ENCODE measurements at places on chromosomes 5 and 9.
A peak's percentile ranks its signal among the peaks of the same experiment; 100 is the strongest.

DNA sequence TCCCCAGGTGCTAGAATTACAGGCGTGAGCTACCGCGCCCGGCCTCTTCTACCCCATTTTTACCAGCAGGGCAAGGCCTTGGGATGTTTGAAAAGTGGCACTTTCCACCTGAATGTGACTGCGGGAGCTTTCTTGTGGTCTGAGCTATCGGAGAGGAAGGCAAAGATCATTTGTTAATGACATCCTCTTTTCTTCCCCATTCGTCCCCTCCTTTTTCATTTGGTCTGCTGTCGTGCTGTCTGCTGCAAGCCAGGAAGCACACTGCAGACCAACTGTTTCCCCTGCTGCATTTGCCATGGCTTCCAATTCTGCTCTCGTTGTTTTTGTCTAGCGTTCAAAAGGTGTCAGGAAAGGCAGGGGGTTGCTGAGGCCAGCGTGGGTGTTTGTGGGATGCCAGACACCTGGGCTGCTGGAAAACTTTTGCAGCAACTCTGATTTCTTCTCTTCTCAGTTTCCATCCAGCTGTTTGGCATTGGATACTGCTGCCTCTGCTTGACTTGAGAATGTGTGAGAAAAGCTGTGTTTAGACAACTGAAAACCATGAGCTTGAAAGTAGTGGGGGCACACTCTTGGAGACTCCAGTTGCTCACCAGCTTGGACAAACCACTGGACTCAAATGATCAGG lies 196.4 kb upstream of the MSX2 start:
- DNase-seq, result no peak

- DNase-seq, result peak; percentile 11
Measured at GRCh38 chr5:149358294-149358651, 427 bp downstream of the PCYOX1L start.

DNA sequence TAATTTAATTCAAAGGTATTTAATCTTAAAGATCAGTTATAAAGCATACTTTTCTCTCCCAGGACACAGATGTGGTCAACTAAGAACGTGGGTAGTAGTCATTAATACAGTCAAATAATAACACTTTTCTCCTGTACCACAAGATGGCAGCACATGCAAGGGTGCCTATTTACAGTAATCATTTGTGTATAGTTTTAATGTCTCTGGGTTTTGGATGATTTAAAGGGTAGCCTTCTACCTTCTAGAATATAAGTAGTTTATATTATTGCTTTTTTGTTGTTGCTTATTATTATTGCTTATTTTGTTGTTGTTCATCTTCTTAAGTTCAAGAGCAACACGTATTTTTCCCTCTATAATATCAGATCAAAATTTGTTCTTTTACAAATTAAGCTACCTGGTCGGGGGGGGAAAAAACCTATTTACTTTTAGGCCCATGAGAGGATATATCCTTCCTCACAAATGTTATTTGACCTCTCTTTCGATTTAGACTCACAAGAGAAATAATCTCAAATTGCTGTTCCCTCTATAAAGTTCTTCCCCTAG lies 59.6 kb upstream of the SLC27A6 start:
- no peak for DNase-seq

DNA sequence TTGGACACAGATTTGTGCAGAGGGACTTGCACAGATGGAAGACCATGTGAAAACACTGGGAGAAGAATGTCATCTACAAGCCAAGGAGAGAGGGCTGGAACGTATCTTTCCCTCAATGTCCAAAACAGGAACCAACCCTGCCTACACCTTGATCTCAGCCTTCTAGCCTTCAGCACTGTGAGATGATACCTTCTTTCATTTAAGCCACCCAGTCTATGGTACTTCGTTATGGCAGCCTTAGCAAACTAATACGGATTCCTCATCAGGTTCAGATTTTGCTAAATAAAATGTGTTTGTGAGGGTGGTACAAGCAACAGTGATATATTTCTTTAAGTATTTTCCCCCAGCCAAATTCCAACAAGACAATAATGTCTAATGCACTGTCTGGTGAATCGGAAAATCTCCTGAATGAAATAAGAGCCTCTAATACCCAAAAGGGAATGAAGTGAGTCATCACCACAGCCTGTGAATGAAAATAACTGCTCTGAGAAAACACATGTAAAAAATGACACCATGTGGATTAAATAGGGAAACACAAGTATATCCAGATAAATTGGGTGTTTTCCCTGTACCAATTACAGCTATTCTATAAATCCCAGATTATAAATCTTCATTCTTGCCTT lies 182.8 kb upstream of the TARS1 start:
- DNase-seq, result no peak

GRCh38 chr9:98708103-98708932 lies 417 bp downstream of the GABBR2 start:
- no peak for DNase-seq
